Left lung (tissue), 14 donors: ENCODE measurements at places on chromosomes 1 and 21. TPM values are rescaled to one million over a fixed set of nuclear protein-coding genes. Genes with fewer than 3 reads are reported as not detected.

DNA sequence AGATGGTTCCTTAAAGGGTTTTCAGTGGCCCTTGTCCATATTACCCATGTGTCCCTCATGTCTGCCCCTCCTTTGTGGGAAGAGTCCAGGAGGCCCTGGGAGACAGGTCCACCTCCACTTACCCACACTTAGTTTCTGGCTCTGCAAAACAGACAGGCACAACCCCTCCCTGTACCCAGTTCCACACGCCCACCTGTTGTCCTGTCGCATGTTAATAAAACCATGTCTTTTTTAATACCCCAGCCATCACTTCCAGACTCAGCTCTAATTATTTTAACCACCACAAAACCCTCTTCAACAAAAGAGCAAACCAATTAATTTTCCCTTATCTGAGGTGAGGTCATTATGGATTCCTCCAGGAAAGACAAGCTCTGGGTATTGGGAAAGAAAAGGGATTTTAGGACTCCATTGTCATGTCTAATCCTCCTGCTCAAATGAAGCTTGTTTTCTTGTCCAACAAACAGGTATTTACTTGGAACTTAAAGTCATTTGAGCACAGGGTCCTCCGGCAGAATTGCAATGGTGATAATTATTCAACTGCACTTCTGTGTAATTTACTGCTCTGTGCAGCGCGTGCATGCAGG lies 68.9 kb downstream of the CCDC185 start:
- no peak for DNase-seq

DNA sequence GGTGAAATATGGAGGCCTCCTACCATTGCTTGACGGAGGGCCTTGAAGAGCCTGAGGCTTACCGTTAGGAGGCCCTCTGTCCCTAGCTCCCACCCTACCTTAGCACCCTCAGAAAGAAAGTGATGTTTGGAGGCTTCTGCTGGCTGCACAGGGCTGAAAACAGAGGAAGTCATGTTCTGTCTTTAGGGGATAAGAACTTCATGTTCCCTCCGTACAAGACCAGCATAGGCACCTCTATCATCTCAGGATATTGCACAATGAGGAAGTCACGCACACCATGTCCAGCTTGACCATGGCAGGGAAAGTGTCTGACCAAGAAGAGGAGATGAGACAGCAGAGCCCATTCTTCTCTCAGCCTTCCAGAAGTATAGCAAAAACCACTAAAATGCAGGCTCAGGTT lies 13.8 kb downstream of the ADORA3 start:
- no peak for DNase-seq

DNA sequence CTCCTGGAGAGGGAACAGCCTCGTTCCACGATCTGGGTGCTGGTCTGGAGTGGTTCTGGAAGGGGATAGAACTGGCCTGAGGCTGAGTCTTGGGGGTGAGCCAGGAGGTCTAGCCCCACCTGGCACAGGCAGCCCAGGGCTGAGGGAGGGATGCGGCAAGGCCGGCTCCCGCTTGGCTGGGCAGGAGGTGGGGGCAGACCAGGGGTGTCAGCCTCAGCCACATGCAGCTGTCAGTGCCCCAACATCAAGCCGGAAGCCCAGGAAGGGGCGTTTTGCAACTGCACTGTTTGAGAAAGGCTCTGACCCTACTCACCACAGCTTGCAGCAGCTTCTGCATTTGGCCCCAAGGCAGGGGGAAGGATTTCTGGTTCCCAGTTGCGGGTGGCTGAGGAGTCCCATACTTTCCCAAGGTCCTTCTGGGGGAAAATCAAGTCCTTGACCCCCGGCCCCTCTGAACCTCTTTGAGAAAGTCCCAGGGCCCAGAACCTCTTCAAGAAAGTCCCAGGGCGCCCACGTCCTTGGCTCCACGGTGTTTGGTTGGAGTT lies 2.0 kb downstream of the EFHD2 start:
- peak; percentile 81 for DNase-seq

DNA sequence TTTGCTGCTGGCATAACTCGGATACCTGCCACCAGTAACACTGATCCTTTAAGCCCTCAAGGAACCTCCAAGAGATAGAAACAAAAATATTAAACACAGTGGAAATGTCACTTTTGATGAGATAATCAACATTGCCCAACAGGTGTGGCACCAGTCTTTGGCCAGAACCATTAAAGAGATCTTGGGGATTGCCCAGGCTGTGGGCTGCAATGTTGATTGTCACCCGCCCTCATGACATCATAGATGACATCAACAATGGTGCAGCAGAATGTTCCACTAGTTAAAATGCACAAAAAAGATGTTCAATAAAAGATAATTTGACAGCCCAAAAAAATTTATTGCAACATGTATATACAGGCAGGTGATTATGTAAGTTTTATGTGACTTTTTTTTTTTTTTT lies 20.2 kb upstream of the ZMYM1 start:
- DNase-seq: no peak

DNA sequence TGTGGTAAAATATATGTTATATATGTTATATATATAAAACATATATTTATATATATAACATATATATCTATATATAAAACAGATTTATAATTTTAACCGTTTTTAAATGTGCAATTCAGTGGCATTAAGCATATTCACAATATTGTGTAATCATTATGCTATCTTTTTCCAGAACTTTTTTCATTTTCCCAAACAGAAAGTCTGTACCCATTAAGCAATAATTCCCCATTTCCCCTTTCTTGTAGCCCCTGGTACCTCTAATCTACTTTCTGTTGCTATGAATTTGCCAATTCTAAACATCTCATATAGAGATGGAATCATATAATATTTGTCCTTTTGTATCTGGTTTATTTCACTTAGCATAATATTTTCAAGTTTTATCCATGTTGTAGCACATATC lies 10.7 kb upstream of the ARHGEF11 start:
- DNase-seq: no peak

DNA sequence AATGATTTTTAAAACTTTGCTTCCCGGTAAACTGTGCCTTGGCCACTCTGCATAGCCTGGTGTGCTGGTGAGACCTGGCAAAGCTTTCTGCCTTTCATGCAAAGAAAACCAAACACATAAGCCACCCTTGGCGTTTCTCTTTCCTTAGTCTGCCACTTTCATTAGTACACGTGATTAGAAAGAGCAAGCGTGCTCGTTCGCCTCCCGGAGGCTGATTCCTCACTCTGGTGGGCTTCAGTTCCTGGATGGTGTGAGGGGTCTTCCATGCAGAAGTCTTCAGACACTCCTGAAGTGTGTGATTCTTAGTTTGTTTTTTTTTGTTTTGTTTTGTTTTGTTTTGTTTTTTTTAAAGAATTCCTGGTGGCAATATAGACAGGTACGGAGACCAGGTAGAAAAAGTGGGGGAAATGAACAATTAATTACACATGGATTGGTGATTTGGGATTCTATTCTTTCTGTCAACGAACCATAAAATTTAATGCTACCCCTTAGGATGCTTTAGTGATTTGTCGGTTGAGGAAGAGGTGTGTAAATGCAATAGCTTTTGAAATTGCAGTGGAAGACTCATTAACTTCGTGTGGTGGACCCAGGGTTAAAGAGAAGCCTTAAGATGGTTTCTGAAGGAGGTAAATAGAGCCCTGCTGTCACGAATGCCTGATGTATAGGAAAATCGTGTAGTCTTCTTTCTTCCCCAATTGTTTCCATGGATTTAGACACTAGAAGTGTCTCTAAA lies 2.1 kb downstream of the GALNT2 start:
- DNase-seq: no peak

DNA sequence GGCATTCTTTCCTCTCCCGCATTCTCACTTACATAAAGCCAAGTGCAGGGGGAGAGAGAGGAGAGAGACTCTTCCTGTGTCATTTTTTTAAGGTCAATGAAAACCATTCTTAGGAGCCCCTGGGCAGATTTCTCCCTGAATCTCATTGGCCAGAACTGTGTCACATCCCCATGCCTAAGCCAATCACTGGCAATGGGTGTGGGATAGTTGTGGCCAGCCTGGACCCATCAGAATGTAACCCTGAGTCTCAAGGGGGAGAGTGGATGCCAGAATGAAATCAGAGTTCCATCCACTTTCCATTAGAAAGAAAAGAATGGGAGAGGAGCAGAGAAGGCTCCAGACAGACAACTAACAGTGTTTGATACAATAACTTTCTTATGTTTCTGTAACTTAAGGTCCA lies 31.2 kb upstream of the COQ8A start:
- DNase-seq: no peak

GRCh38 chr1:11738783-11739182 lies 2.8 kb downstream of the AGTRAP start:
- DNase-seq: no peak

GRCh38 chr1:65434255-65434654 lies 13.8 kb downstream of the LEPR start:
- DNase-seq: no peak

DNA sequence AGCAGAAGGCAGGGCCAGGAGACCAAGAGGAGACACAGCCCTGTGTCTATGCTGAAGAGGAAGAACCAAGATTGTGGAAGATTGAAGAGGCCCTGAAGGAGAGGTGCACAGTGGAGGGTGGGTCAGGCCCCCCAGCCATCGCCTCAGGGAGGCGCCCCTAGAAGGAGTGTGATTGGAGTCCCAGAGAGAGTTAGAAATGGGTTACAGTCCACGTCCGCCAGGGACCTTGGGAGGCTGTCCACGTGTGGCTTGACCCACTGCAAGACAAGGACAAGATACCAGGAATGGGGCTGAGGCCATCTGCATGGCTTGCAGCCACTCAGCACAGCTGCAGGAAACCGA lies 375.1 kb downstream of the NPHP4 start:
- DNase-seq: no peak

B3GALT2 gene
- total RNA-seq: 5.1 TPM

LENEP gene
- total RNA-seq: not detected

SYT11 gene
- total RNA-seq: 12.0 TPM

AMPD1 gene
- not detected for total RNA-seq

PGBD5 gene
- 10.1 TPM for total RNA-seq
